ENCODE measurements at places on chromosomes 16 and 17.

GRCh38 chr17:48491527-48492273, 39.1 kb downstream of the HOXB1 start:
- peak overlapping the region; percentile 39 for H3K4me3 ChIP-seq
- H3K27me3 ChIP-seq: peaks cover 33% of the 10 kb centered on the region
- no peak overlapping the region for H3K27ac ChIP-seq

GRCh38 chr17:68468788-68469187, 11.5 kb upstream of the WIPI1 start:
- no peak overlapping the region for H3K27ac ChIP-seq
- H3K36me3 ChIP-seq: no peaks in the 10 kb centered on the region
- DNase-seq: no peak
- peaks cover 31% of the 10 kb centered on the region for H3K27me3 ChIP-seq
- no peak overlapping the region for H3K4me3 ChIP-seq

DNA sequence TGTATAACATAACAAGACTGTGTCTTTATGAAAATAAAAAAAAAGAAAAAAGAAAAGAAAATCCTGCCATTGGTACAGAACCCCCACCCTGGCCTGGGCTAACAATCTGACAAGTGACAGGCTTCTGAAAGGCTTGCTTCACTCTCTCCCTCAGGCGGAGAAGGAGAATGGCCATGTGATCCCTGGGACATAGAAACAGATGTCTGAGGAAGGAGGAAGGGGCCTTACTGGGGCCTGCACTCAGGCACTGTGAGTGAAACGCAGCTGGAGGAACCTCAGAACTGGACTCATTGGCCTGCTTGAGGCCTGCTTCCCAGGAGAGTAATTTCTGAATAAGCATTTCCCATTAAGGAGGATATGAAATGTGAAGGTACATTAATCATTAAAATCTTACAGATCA, 17.5 kb downstream of the MAP3K14 start:
- H3K27me3 ChIP-seq: no peaks in the 10 kb centered on the region
- DNase-seq: no peak
- peaks cover 84% of the 10 kb centered on the region for H3K4me1 ChIP-seq

DNA sequence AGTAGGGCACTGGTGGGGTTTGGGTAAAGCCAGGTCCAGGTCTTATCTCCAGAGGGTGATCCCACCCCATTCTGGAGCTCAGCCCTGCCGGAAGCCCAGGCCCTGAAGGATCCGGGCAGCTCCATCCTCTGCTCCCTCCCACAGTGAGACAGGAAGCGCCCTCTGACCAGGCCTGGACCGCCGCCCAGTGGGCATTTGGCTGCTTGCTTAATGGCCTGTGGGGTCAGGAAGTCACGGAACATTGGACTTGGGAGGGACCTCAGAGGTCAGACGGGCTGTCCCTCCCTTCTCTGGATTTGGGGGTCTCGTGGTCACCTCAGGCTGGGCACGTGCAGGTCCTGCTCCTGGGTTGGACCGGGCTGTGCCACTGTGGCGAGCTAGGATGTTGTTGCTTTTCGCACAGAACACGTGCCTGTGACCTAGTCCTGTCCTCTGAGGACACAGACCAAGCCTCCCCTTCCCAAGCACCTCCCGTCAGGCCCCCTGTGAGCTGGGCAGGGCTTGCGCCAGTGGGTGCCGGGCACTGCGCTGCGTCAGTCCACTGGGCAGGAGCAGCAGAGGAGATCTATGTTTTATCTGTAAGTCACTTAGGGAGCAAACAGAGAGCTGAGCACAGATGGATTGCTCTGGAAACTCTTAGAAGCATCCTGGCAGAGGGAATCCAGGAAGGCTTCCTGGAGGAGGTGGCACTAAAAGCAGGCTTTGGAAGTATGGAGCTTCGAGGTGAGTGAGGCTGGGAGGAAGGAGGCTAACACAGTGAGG, 49.4 kb upstream of the GSE1 start:
- no peak overlapping the region for H3K27ac ChIP-seq
- no peaks in the 10 kb centered on the region for H3K27me3 ChIP-seq
- no peaks in the 10 kb centered on the region for H3K36me3 ChIP-seq
- H3K4me1 ChIP-seq: peaks cover 31% of the 10 kb centered on the region
- no peak overlapping the region for H3K4me3 ChIP-seq

DNA sequence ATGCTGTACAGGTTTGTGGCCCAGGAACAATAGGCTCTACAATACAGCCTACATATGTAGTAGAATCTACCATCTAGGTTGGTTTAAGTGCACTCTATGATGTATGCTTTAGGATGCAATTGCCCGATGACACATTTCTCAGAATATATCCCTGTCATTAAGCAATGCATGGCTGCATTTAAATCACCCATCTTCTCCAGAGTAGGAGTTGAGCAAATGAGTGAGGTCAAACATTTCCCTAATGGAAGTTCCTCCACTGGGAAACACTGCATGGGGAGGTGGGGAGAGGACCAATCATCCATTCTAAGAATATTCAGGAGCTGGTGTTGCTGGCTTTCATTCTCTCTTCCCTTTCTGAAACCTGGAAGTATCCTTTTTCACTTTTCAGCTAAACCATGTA, 2.0 kb upstream of the PCTP start:
- DNase-seq: no peak
- no peak overlapping the region for H3K4me3 ChIP-seq
- no peaks in the 10 kb centered on the region for H3K36me3 ChIP-seq
- H3K27me3 ChIP-seq: peaks cover 34% of the 10 kb centered on the region
- H3K4me1 ChIP-seq: peaks cover 14% of the 10 kb centered on the region

DNA sequence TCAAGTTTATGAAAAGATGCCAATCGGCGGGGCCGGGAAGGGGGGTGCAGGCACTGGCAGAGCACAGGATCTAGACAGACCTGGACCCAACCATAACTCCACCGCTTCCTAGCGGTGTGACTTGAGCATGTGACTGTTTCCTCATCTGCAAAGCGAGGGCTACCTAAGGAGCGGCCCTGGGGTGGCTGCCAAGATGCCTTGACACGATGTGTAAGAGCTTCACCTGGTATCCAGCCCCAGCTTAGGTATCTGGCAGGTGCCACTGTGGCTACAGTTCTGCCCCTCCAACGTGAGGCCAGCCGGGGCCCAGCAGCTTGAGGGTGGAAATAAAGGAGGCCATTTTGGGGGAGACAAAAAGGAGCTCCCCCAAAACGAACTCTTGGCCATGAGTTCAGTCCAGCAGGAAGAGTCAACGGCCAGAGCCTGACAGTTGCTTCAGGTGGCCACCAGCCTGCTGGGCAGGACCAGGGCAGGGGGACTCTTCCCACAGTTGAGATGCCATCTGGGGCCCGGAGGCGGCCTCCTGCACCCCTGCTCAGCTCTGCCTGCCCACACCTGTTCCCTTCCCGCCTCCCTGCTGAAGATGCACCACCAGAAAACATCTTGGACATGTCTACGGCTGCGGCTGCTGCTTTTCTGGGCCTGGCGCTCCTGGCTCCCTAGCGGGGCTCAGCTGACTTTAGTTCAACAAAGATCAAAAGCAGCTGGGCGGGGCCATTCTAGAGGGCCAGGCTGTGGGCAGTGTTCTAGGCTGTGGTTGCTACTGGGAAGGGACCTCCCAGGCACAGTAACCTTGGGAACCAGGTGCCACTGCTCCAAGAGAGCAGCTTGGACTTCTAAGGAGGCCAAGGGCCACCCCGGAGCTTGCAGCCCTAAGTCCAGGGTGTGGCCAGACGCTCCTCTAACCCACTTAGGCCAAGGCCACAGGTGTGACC, 3.4 kb upstream of the MTSS2 start:
- no peak overlapping the region for H3K4me3 ChIP-seq
- H3K27ac ChIP-seq: no peak overlapping the region
- H3K27me3 ChIP-seq: peaks cover 11% of the 10 kb centered on the region
- peaks cover 23% of the 10 kb centered on the region for H3K4me1 ChIP-seq

DNA sequence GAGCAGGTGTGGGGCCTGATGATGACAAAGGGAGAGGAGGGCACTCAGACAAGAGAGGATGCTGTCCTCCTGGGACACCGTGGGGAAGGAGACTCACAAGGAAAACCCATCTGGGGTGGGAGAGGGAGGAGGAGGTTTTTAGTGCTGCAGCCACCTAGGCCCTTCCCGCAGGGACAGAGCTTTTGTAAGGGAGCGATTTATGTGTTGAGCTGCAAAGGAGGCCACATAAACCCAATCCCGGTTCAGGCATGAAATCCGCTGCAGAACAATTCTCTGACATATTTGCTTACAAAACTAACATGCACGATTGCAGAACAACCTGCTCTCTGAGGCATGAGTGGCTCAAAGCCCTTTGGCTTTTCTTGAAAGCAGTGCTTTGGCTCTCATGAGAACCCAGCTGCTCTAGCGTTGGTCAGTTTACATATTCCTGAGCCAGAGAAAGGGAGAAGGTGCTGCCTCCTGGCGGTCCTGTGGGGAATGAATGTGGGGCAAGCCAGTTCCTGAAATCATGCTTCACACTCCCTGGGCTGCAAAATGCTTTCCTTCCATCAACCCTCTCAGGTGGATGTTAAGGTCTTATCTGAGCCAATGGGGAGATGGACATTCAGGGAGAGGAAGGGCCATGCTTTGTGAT, 122.4 kb upstream of the NLRP1 start:
- H3K4me1 ChIP-seq: no peaks in the 10 kb centered on the region
- H3K27ac ChIP-seq: no peak overlapping the region
- peak; percentile 53 for DNase-seq
- H3K4me3 ChIP-seq: no peak overlapping the region
- peaks cover 20% of the 10 kb centered on the region for H3K27me3 ChIP-seq

DNA sequence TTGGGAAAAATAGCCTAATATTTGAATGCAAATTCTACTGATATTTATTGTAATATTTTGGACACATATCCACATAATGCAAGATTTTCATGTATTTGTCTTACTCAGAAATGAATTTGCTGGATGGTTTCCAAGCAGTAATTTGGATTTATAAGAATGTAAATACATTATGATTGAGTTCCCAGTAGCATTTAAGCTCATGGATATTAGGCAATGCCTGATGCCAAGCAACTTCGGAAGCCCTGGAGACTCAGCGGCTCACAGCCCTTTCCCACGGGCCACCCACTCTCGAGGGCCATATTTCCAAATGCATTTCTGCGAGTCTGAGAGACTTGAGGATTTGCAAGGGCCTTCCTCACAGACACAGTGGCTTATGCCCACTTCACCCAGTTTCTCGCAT, 62.1 kb upstream of the MYOCD start:
- H3K27me3 ChIP-seq: no peaks in the 10 kb centered on the region
- H3K4me3 ChIP-seq: no peak overlapping the region
- no peak for DNase-seq
- H3K4me1 ChIP-seq: no peaks in the 10 kb centered on the region
- H3K27ac ChIP-seq: no peak overlapping the region
- H3K36me3 ChIP-seq: no peaks in the 10 kb centered on the region

- H3K27ac ChIP-seq: no peak overlapping the region
- H3K27me3 ChIP-seq: peaks cover 1% of the 10 kb centered on the region
- no peaks in the 10 kb centered on the region for H3K4me1 ChIP-seq
- H3K4me3 ChIP-seq: no peak overlapping the region
- DNase-seq: no peak
Measured at GRCh38 chr16:84341528-84342295, 26.6 kb upstream of the ATP2C2 start.

DNA sequence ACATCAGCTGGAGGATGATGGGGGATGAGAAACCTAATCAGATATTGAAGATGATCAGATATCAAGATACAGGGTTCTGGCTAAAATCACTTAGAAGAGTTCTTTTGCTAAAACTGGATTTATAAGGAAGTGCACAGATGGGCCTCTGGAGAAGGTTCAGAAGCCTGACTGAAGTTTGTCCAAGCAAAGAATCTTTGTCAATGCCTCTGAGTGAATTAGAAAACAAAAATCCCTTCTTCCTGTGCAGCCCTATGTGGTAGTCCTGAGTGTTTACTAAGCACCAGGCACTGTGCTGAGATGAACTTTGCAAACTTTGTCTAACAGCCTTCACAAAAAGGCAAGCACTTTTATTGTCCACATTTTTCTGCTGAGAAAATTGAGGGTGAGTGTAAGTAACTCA, 11.4 kb upstream of the CENPV start:
- peaks cover 4% of the 10 kb centered on the region for H3K4me1 ChIP-seq
- H3K36me3 ChIP-seq: no peaks in the 10 kb centered on the region
- H3K4me3 ChIP-seq: no peak overlapping the region
- DNase-seq: no peak

DNA sequence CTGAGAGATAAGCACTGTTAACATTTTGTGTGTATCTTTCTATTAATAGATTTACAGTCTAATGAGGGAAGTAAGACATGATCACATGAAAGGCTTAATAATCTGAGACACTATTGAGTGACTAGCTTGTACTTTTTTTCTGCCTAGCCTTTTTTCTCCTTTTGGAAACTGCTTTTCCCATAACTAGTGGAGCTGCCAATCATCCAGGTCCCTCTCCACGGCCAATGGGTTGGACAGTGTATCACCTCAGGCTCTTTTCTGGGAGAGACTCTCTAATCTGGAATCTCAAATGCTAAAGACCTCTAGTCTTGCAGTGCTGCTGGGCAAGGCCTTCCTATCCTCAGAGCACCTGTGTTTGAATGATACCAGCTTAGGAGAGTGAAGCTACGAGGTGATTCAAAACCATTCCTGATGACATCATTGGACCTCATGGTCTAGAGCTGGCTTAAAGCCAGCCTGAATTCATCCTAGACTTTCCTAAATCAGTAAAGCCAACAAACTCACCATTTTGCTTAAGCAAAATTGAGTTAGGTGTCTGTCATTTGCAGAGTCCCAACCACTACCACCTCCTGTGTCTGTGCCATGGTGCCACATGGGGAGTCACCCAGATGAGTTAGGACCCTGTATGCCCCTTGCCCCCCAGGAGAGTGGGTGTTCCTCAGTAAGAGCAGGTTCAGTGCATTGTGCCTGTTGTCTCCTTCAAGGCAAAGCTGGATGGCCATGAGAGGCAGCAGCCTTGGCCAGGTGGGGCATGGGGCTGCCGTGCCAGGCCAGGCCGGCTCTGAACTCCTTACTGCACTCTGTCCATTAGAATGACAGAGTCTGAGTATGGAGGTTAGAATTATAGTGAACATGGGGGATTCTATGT, 62.9 kb downstream of the SPECC1 start:
- H3K36me3 ChIP-seq: no peaks in the 10 kb centered on the region
- peaks cover 3% of the 10 kb centered on the region for H3K27me3 ChIP-seq
- H3K27ac ChIP-seq: no peak overlapping the region
- no peak for DNase-seq
- no peak overlapping the region for H3K4me3 ChIP-seq

- DNase-seq: no peak
- no peaks in the 10 kb centered on the region for H3K4me1 ChIP-seq
- H3K4me3 ChIP-seq: no peak overlapping the region
- H3K36me3 ChIP-seq: no peaks in the 10 kb centered on the region
- peaks cover 52% of the 10 kb centered on the region for H3K27me3 ChIP-seq
Measured at GRCh38 chr16:86300746-86301481, 209.4 kb upstream of the FOXF1 start.

Measured in activated CD4-positive, alpha-beta T cell treated with anti-CD3 and anti-CD28 coated beads, Interleukin-2, amount 10 ng/mL, durations not matched to agents 7 days and 5 days (primary cell).